Stimulated activated CD4-positive, alpha-beta T cell treated with anti-CD3 and anti-CD28 coated beads, Interleukin-2, amount 100 ng/mL, for 24 hours (primary cell): ENCODE measurements at places on chromosomes 12 and 14.

DNA sequence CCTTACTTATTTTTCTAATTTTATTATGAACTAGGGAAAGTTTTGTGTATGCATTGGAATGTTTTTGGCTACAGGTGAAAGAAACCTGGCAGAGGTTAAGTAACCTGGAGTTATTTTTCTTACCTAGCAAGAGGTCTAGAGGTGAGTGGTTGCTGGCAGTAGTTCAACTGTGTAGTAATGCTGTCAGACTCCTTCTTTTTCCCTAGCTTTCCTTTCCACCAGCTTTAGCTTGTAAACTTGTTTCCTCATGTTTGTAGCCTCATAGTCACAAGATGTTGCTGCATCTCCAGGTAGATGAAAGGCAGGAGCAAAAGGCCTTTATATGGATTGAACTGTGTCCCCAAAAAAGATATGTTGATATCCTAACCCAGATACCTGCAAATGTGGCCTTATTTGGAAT lies 105.1 kb upstream of the AMIGO2 start:
- no peak for DNase-seq

DNA sequence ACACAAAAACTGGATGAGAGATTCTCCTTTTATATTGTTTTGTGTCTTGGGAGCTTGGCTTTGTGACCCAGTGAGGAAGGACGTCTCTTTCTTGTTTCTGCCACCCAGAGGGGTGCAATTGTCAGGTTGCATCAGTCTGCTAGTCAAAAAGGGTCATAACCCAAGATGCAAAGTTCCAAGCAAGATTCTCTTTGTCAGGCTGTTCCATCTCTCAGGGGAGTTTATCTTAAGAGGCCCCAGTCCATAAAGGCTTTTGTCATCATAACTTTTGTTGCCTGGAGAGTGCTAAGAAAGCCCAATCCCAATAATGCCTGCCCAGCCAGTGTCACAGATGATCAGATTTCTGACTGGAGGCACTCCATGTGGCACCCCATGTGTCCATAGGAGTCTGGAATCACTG lies 444.9 kb downstream of the TRHDE start:
- no peak for DNase-seq

DNA sequence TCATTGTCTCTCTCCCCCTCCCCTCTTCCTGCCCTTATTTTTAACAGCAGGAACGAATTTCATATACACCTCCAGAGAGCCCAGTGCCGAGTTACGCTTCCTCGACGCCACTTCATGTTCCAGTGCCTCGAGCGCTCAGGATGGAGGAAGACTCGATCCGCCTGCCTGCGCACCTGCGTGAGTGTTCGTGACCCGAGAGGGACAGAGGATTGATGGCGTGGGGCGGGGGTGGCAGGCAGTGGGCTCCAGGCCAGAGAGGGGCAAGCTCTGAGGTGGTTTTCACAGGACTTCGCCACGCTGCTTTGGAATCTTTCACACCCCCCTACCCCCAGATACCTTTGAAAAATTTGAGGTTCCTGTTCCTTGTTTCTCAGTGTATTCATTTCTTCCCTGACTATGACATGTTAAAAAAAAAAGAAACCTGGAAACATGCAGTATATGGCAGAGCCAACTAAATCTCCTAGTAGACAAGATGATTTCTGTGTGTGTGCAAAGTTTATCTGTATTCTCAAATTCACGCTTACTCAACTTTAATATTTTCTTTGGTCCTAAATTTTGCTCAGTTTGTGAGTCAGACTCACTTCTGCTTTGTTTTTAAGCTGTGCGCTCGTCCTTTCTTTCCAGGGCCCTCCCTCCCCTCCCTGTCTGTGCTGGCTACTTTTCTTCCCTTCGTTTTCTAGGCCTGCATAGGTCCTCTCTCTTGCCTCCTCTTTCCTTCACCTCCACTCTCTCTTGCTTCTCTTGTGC lies 103.1 kb downstream of the ETV6 start:
- DNase-seq: no peak

GRCh38 chr14:34018125-34018524 lies 67.3 kb upstream of the EGLN3 start:
- no peak for DNase-seq

- DNase-seq: no peak
These were observed 8.9 kb downstream of the FOXA1 start for GRCh38 chr14:37585971-37586796.

DNA sequence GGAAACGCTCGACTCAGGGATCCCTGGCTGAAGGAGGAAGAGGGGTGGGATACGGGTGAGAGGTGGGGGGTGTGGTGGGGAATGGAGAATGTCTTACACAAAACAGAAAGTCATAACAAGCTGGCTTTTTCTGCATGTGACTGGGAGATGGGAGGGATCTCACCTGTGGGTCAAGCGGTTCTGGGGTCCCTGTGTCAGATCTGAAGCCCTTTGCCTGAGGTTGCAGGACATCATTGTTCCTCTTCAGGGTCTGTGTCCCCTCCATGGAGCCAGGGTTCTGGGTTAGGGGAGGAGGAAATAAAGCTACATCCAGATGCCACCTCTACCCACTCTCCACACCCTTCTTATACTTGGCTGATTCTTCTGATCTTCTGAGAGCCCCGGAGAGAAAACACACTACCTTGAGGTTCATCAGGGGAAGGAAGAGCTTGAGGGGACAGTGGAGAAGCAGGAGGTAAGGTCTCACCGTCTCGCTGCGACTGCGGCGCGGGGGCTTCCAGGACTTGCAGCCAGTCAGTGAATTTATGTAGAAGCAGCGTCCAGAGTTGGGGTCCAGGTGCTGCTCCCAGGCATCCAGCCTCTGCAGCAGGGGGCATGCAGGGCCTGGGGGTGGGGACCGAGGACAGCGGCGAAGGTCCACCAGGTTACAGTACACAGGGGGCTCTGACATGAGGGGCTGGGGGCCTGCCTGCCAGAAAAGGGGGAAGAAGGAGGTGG lies 2.5 kb downstream of the ARHGAP9 start:
- no peak for DNase-seq

- peak; percentile 38 for DNase-seq
These were observed 4.3 kb downstream of the DEGS2 start for GRCh38 chr14:100155049-100155621.

DNA sequence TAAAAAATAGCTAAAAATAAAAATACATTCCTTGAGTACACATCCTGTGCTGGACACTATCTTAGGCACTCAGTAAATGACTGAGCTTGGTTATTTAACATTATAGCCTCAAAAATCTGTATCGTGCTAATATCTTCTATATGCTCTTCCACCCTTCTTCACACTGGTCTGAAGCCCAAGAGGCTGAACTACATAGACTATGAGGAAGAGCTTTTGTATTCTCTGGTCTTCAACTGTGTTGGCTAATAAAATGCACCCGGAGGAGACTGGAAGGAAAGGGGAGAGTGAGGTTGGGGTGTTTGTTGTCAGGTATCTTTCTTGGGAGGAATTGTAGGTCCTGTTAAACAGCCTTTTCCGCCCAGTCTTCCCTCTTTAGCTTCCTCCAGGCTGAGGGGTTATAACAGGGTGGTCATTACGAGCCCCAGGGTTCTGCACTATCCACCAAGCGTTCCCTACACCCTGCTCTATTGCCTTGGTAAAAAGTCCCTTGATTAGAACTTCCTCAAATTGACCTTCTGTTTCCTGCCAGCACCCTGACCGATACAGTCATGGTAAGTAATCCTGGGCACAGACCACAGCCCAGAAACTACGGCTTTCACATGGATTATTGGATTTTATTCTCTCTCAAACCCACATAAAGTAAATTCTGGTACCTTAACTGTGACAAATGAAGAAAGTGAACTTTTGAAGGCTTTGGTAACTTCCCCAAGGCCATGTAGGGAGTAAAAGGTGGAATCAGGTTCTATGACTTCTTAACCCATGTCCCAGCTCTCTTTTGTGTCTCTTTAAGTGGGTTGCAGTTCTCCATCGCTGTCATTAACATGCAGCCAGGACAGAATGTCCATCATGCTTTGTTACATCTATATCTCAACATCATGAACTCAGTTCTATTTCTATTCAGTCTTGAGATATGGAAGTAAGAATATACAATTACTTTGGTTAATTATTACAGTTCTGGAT lies 71.3 kb downstream of the PTHLH start:
- no peak for DNase-seq

GRCh38 chr12:118526255-118527095 lies 150.1 kb downstream of the SUDS3 start:
- no peak for DNase-seq

DNA sequence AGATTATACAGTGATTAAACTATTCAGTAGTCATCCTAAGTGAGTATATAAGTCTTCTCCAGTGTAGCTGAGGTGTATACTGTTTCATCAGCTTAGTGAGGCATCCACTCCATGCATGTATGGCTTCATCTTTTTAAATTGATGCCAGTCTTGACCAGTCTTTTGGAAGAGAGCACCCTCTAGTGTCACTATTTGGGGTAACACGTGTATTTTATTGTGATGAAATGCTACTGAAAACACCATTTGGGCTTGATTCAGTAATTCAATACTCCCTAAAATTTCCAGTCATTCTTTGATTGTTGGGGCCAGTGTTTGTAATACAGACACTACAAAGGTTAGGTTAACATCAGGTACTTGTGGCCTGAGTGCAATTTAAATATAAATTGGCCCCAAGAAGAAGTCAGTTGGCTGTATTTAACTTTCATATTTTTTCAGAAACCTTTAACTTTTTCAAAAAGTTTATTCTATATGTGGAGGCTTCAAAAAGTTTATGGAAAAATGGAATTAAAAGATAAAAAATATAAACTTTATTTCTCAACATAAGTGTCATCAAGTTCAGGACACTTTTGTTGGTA lies 35.3 kb downstream of the MIPOL1 start:
- no peak for DNase-seq

- peak; percentile 84 for DNase-seq
These were observed 1264.0 kb downstream of the TMEM121 start for GRCh38 chr14:106790189-106791036.

GRCh38 chr12:32906399-32907165 lies 10.0 kb upstream of the PKP2 start:
- no peak for DNase-seq

GRCh38 chr12:13082861-13083260 lies 20.6 kb downstream of the GSG1 start:
- DNase-seq: no peak

- no peak for DNase-seq
These were observed 56.0 kb downstream of the ISCA2 start for GRCh38 chr14:74549588-74549987.

DNA sequence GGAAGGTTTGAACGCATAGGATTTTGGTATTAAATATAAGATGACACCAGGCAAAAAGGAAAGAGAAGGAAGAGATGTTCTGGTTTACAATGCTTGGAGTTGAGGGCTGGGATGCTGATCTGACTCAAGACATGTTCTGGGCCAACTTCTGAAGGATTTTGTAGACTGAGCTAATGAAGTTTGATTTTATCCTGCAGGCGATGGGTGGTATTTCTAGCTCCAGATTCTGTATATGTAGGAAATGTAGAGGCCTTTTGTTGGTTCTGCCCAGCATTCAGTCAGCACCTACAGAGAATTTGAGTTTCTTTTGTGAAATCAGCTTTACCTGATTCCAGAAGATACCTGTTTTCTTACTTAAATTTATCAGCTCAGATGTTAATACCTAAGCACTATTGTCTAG lies 48.2 kb downstream of the VEZT start:
- no peak for DNase-seq

DNA sequence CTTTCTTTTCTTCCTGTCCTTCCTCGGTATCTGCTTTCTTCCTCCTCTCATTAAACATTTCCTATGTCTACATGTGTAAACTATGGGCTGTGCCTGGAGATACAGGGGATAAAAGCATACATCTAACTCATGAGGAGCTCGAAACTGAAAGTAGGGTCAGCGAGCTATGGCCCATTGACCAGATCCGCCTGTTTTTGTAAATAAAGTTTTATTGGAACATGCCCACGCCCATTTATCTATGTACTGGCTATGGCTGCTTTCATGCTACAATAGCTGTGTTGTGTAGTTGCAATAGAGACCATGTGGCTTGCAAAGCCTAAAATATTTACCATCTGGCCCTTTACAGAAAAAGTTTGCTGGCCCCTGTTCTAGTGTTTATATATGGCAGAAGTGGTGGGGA lies 500.8 kb upstream of the GARIN6 start:
- DNase-seq: no peak

- DNase-seq: peak; percentile 69
These were observed 136.5 kb upstream of the AMIGO2 start for GRCh38 chr12:47216150-47216677.

- no peak for DNase-seq
These were observed 212.5 kb downstream of the CHST11 start for GRCh38 chr12:104669089-104669721.

DNA sequence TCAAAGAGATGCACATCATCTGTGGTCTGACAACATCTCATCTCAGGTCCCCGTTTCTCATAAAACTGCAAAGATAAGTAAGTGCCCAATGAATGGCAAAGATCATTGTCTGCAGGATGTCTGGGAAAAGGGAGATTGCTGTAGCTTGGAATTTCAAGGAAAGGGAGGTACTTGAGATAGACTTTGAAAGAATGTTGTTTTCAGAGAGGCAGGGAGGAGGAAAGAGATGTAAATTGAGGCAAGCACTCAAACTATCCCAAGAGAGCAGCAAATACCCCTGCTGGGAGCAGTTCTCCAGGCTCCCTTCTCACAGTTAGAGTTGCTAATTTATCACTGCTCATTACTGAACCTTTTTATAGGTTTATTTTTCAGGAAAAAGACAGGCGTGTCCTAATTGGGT lies 107.1 kb downstream of the MYRFL start:
- DNase-seq: no peak

- no peak for DNase-seq
These were observed 126.6 kb downstream of the ADAMTS20 start for GRCh38 chr12:43425361-43425760.

DNA sequence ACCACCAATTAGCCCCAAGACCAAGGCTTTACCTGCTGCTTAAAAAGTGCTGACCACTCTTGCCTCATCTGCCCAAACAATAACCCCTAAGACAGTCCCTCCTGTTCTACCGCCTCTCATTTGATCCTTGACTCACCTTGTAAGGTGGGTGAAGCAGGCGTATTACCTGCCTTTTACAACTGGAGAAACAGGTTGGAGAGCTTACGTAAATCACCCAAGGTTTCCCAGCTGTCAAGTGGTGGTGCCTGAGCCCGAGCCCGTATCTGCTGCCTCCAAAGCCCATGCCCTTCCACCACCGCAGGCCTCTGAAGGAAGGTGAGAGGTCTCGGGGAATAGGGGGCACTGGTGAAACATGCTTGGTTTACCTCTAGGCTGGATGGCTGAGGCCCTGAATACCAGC lies 36.6 kb downstream of the MAX start:
- DNase-seq: no peak

GRCh38 chr12:110906985-110907384 lies 13.4 kb downstream of the MYL2 start:
- DNase-seq: no peak
